ENCODE measurements at places on chromosomes 16 and 17.
A peak's percentile ranks its signal among the peaks of the same experiment; 100 is the strongest.

- DNase-seq, result no peak
These were observed 100.2 kb downstream of the SYCE1L start for GRCh38 chr16:77299395-77299794.

DNA sequence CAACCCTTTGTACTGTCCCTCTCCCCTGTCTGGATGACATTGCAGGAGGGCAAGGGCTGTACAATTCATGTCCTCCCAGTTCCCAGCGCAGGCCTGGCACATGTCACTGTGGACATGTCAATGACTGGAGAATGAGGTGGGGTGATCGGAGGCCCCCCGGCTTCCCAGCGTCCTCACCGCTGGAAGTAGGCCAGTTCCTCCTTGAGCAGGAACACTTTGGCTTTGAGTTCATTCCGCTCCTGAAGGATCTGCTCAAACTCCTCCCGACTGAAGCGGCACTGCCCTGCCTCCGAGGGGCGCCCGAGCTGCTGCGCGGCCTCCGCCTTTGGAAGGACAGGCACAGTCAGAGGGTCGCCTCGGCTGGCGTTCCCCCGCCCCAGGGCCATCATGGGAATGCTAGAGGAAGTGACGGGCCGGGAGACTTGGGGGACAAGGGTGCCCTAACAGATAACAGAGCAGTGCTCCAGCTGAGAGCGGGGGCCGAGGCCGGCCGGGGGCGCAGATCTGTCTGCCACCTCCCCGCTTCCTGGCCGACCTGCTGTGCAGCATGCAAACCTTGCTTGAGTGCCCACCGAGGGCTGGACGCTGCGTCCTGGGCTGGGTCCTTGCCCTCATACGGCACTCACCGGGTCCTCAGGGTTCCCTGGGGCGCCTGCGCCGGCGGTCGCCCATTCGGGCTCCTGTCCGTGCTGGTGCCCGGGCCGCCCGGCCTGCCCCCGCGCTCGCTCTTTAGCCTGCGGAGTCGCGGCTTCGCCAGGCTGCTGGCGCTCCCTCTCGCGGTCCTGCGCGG lies 1.3 kb downstream of the RILP start:
- DNase-seq, result peak; percentile 87

- no peak for DNase-seq
These were observed 52.3 kb downstream of the TNRC6C start for GRCh38 chr17:78010759-78011158.

GRCh38 chr17:77429369-77429968 lies 288.7 kb downstream of the SEC14L1 start:
- DNase-seq, result peak; percentile 57

DNA sequence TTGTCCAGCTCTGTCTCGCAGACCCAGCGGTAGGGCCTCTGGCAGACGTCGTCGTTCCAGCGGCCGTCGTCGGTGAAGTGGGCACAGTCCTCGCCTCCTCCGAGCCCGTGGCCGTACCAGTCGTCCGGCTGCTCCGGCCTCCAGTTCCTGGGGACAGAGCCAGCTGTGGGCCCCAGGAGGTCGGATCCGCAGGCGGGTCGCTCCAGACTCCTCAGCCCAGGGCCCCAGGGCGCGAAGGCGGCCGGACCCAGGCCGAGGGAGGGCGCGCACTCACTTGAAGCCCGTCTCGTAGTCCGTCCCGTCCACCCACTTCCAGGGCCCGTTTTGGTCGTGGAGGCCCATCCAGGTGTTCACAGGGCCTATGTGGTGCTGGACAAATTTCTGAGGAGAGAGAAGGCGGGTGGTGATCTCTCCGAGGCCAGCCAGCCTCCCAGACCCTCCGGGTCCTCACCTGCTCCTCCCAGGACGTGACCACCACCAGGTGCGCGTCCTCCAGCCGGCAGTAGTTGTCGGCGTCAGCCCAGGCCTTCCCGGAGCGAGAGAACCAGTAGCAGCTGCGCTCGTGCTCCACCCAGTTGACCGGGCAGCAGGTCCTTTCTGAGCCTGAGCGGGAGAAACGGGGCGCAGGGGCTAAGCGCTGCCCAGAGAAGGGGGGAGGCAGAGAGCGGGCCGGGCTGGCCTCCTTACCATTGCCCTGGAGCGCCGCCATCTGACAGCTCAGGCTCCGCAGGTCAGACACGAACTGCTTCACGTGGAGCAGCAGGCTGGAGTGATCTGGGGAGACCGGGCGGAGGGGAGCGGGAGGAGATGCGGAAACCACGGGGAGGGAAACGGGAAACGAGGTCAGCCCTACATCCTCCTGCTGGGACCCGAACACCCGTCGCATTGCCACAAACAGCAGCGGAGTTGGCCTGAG lies 5.2 kb downstream of the ASGR1 start:
- DNase-seq, result peak; percentile 92

- DNase-seq, result no peak
These were observed 61.4 kb downstream of the CREBBP start for GRCh38 chr16:3819175-3819527.

DNA sequence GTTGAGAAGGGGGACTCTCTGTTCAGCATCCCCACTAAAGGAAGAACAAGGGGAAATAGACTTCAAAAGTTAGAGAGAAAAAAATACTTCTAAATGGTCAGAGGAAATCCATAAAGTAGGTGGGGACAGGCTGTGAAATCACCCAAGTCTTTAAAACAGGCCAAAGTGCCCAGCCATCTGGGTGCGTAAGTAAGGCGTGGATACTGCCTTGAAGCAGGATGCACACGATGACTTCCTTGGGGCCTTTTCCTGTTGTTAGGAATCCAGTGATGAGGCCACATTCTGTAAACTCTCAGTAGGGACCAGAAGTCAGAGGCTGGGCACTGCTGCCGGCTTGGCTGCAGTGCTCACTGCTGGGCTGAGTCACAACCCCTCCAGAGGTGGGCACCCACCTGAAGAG lies 9.2 kb downstream of the AXIN2 start:
- no peak for DNase-seq

DNA sequence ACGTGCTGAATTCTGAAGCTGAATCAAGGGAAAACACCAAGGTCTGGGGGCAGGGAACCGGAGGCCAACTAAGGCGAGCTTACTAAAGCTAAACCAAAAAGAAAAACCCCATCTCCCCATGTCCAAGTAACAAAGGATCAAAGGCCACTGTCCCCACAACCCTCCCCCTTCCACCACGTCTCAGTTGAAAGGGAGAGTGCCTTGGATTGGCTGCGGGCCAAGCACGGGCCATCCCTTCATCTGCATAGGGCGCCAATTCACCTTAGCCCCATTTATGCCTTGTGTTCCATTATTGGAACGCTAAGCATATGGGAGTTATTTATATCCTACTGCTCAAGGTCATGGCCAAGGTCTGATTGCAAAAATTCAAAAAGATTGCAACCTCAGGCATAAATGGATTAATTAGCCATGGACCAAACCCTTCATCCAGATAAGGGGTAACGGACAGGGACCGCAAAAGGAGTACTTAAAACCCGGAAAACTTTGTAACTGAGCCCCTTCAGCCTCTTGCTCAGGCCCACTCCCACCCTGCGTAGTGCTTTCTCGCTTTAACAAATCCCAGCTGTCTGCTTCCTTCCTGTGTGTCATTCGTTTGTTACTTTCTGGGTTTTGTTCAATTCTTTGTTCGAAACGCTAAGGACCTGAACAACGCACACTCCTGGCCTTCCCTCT lies 740 bp upstream of the ATP6V0D1 start:
- DNase-seq, result peak; percentile 76

DNA sequence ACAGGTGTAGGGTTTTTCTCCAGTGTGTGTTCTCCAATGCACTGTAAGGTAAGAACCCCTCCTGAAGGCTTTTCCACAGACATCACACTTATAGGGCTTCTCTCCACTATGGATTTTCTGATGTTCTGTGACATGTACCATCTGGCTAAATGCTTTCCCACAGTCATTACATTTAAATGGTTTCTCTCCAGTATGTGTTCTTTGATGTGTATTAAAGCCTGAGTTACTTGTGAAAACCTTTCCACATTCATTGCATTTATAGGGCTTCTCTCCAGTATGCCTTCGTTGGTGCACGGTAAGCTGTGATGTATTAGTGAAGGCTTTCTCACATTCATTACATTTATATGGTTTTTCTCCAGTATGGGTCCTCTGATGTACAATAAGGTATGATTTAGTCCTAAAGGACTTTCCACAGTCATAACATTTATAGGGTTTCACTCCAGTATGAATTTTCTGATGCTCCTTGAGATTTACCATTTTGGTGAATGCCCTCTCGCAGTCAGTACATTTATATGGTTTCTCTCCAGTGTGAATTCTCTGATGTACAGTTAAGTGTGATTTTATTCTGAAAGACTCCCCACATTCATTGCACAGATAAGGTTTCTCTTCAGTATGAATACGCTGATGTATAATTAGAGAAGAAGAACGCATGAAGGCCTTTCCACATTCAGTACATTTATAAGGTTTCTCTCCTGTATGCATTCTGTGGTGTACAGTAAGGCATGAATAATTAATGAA lies 30.9 kb downstream of the ZNF624 start:
- no peak for DNase-seq

DNA sequence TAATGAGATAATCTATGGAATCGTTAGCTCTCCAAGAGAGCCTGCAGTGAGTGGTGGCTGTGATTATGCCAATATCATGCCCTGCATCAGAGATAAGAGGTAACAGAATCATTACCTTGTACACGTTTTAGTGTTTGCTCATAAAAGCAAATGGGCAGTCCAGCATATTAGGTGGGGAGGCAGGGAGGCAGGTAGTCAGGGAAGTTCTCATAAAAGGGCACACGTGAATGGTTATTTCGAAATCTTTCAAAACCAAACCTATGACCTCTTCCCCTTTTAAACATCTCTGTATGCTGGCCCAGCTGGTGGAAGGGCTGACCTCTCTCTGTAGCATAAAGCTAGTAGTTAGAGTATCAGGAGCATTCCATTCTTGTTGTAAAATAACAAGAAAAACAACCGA lies 51.7 kb downstream of the VAT1L start:
- DNase-seq, result no peak

- no peak for DNase-seq
These were observed 247.9 kb upstream of the AXIN2 start for GRCh38 chr17:65809366-65809765.

GRCh38 chr17:45308840-45309239 lies 8.0 kb downstream of the MAP3K14 start:
- no peak for DNase-seq

- DNase-seq, result no peak
These were observed 8.7 kb upstream of the FAM83G start for GRCh38 chr17:19013226-19013625.

- no peak for DNase-seq
These were observed 3.2 kb downstream of the NAGS start for GRCh38 chr17:44007346-44008204.

GRCh38 chr17:11644265-11645212 lies 46.3 kb downstream of the DNAH9 start:
- peak; percentile 66 for DNase-seq

- DNase-seq, result no peak
These were observed 190.1 kb upstream of the TBX2 start for GRCh38 chr17:61209525-61209924.

- no peak for DNase-seq
These were observed 124.4 kb downstream of the SLC39A11 start for GRCh38 chr17:72967977-72968585.

All from upper lobe of right lung (tissue), 1 donor.